ENCODE measurements at places on chromosomes 5 and 9. TPM values are rescaled to one million over a fixed set of nuclear protein-coding genes. Genes with fewer than 3 reads are reported as not detected.

DNA sequence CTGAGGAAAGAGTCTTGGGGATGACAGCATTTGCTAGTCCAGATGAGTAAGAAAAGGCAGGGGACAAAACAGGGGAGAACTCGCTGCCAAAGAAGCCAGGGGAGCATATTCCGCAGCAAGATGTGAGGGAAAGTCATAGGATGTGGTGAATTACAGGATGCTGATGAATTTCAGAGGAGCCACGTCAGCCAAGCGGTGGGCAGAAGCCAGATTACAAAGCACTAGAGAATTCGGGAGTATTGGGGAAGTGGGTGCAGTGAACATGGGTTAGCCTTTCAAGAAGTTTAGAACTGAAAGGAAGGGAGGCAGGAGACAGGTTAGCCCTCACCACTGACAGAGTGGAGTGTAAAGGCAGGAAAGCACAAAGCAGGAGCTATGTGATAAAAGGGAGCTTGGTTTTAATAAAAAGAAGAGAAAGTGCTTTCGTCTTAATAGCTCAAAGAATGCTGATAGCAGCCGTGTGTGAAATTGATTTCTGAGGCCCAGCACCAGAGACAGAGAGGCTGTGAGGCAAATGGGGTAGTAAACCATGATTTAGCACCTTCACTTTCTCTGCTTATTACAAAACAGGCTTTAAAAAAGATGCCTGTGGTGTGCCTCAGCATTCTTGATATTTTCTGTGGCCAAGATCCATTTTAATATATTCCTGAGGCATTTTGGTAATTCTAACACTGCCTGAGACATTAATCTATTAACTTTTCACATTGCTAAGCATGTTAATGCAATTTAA lies 16.9 kb downstream of the ADAMTSL1 start:
- no peak overlapping the region for H3K27ac ChIP-seq
- no peaks in the 10 kb centered on the region for H3K36me3 ChIP-seq
- no peaks in the 10 kb centered on the region for H3K27me3 ChIP-seq
- H3K4me1 ChIP-seq: no peaks in the 10 kb centered on the region
- H3K4me3 ChIP-seq: no peak overlapping the region

DNA sequence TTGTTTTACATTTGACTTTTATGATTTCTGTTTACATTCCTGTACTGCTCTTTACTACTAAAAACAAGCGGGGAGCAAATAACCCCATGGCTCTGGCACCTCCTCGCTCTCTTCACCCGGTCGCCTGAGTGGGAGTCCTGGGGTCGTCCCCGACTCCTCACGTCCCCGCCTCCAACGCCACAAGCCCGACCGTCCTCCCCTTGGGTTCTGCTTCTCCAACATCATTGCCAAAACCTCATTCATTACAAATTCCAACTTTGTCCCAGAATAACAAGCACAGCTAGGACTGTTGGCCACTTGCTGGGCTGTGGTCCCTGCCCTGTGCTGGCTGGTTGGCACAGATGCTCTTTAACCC lies 35.1 kb downstream of the MRPL36 start:
- no peaks in the 10 kb centered on the region for H3K4me1 ChIP-seq
- no peak overlapping the region for H3K27ac ChIP-seq
- H3K4me3 ChIP-seq: no peak overlapping the region
- H3K27me3 ChIP-seq: peaks cover 33% of the 10 kb centered on the region
- H3K36me3 ChIP-seq: no peaks in the 10 kb centered on the region

Gene CORO2A
- 5.1 TPM for total RNA-seq

Gene NRG2
- 0.38 TPM for total RNA-seq

DNA sequence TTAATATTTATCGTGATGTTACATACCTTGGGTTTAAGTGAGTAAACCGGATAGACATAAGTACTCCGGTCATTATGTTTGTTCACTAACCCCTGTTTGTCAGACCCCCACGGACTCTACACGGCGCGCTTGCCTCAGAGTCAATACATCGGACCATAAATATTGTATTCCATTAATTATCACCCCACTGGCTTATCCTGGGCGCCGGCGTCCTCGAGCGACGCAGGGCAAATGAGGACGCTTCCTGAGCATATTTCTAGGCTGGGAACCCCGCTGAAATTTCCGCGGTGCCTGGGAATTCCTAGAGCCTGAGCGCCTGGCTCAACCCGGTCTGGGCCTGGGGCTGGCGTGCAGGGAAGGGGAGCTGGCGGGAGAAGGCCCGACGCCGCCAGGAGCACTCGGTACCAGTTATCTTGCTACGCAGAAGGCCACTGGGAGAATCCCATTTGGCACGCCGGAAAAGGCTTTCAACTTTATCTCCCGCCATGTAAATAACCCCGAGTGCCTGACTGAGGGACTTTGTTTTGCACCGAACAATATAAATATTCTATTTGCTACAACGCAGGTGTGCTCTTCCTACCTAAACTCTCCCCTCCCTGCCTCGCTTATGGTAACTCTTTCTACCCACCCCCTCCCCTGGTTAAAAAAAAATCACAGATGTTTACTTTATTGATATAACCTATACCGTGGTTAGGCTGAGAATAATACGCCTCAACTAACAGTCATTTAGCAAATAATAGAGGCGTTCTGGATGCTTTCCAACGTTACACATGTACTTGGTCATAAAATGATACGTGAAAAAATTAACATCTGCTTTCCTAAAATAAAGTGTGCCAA lies 19.4 kb downstream of the NR2F1 start:
- peaks cover 2% of the 10 kb centered on the region for H3K4me1 ChIP-seq
- no peaks in the 10 kb centered on the region for H3K36me3 ChIP-seq
- H3K4me3 ChIP-seq: no peak overlapping the region
- no peak overlapping the region for H3K27ac ChIP-seq
- H3K27me3 ChIP-seq: peaks cover 100% of the 10 kb centered on the region
- no peak for DNase-seq

GRCh38 chr5:86447362-86447761 lies 170.4 kb upstream of the COX7C start:
- no peak overlapping the region for H3K4me3 ChIP-seq
- no peak for DNase-seq
- H3K4me1 ChIP-seq: no peaks in the 10 kb centered on the region

- no peaks in the 10 kb centered on the region for H3K4me1 ChIP-seq
- H3K36me3 ChIP-seq: no peaks in the 10 kb centered on the region
- no peak overlapping the region for H3K4me3 ChIP-seq
Observed at GRCh38 chr5:59171131-59171530, 588.3 kb downstream of the RAB3C start.

Gene DMRT1
- total RNA-seq: 0.05 TPM

DNA sequence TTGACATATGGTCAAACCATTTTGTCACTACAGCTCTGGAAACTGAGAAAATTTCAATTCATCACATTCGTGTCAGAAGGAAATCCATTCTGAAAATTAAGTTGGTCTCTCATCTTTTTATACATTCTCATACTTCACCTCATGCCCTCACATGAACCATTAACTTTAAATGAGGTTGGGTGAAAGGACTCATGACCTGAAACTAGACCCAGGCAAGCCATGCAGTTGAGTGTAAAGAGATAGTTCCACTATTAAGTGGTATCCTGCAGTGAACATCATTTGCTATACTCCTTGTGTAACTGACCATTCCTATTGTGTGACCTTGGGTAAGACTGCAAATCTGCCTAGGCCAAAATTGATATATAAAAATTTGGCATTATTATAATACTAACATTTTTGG lies 299.6 kb upstream of the GRIN3A start:
- DNase-seq: no peak
- no peaks in the 10 kb centered on the region for H3K4me1 ChIP-seq
- H3K36me3 ChIP-seq: no peaks in the 10 kb centered on the region
- no peak overlapping the region for H3K27ac ChIP-seq
- no peaks in the 10 kb centered on the region for H3K27me3 ChIP-seq
- no peak overlapping the region for H3K4me3 ChIP-seq

Data from thymus (tissue), 14 donors.